ENCODE measurements at places on chromosomes 5 and 9.

- DNase-seq, result no peak
Measured at GRCh38 chr5:169051351-169051750, 249.6 kb downstream of the SLIT3 start.

DNA sequence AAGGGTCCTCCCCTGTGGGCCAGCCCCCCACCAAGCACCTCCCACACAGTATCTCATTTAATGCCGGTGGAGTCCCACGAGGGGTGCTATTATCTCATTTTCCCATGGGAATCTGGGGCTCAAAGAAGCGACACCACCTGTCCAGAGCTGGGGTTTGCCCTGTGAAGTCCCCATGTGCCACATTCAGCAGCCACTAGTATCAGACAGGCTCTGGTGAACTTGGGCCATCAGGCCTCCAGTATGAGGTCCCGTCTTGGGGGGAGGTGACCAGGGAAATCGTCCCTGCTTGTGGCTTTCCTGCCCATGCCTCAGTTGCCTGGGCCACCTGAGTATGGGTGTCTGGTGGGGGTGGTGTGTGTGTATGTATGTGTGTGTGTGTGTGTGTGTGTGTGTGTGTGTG lies 222.7 kb downstream of the PBX3 start:
- DNase-seq, result no peak

DNA sequence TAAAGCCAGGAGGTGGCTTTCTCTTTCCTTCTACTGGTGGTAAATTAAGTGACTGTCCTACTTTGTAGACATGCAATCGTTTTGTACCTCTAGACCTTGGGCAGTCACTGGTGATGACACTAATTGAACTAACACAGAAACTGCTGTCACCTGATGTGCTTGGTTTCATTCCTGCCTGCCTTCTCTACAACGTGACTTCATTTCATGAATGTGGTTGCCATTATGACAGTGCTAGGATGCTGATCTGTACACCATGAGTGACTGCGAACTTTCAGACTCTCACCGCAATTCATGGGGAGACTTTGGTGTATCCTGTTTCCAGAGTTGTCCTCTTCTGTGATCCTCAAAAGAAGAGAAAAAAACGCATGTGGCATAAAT lies 47.5 kb downstream of the UBE2QL1 start:
- no peak for DNase-seq

DNA sequence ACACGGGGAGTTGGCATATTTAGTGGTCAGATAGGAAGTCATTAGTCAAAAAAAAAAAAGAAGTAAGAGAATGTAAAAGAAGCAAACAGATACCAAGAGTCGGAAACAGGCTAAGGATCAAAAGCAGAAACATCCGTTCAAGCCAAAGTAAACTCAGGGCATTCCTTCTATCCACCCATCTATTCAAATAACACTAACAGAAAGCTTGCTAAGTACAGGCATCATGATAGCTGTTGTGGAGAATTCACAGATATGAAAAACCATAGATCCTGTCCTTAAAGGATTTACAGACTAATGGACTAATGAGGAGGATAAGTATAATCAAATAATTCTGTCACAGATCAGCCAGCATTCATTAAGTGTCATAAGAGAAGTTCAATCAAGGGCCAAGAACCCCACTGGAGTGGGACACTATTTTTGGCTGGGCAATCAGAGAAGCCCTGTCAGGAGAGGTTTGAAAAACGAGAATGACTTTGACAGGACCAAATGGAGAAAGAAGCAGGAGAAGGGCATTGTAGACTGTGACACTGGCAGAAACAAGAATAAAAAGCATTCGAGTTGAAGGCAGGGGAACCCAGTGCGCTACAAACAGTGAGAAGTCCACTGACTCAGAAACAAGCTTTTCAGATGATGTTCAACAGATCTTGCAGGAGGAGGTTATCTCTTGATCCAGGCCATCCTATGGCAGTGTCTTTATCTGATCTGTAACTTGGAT lies 154.2 kb upstream of the TSLP start:
- DNase-seq, result no peak

DNA sequence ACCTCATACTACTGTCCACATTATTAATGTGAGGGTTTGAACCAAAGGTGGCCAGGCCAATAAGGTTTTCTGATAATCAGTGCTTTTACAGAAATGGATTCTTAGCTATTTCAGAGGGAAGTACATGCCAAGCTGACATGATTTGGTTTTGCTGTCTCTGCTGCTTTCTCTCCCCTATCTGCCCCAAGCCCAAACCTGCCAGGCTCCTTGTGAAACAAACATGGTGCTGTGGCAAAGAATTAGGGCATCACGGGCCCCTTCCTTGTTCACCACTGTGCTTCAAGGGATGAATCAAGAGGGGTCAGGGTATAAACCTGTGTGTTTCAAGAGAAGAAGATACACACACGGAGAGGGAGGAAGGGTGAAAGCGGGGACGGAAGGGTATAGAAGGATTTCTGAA lies 41.3 kb upstream of the SMU1 start:
- DNase-seq, result no peak

GRCh38 chr9:70477146-70477745 lies 62.8 kb upstream of the KLF9 start:
- peak; percentile 38 for DNase-seq

- no peak for DNase-seq
Measured at GRCh38 chr5:66642538-66642937, 46.3 kb downstream of the MAST4 start.

- DNase-seq, result no peak
Measured at GRCh38 chr5:119792161-119792799, 162.9 kb downstream of the FAM170A start.

DNA sequence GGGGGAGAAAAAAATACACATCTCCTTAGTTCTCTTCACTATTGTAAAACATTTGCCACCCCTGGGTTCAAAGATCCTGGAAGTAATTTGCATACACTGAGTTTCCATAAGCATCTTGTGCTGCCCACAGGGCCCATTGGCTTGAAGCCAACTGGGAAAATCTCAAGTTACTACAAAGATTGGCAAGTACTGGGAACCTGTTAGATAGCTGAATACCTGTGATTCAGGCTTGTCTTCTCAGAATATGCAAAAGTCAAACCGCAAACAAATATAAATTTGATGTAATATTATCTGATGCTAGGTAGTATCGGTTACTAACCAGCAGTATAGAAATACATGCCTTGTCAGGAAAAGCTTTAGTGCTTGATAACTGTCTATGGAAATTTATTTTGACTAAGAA lies 156.9 kb upstream of the FST start:
- no peak for DNase-seq

- no peak for DNase-seq
Measured at GRCh38 chr9:108125625-108126024, 636.1 kb upstream of the KLF4 start.

DNA sequence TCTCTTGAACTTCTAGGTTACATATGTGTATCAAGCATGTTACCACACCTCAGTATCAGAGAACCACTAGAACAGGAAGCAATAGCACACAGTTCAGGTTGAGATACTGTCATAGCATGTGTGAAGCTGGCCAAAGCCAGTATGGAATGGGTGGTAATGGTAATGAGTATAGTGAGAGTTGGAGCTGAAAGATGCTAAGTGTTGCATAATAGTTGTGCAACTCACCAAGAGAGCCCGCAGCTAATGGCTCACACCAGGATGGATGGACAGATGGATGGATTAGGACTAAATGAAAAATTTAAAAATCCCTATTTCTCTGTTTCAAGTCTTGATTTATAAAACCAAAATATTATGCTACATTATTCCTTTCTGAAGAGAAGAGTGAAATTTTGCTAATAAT lies 53.4 kb upstream of the KCNN2 start:
- DNase-seq, result no peak

DNA sequence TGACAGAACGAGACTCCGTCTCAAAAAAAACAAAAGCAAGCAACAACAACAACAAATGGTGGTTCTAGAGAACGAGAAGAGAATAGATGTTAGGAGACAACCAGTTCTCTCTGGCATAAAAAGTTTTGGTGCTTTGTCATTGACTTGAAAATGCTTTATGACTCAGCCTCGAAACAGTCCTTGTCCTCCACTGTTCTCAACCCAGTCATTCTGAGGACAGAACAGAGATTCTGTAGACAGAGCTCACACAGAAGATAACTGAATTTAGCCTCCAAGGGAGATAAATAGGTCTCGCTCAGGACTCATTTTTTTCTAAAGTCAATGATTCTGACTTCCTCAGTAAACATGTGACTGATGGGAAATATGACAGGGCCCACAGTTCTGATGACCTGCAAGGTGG lies 76.0 kb upstream of the FSTL4 start:
- no peak for DNase-seq

GRCh38 chr5:148626081-148626613 lies 28.2 kb downstream of the HTR4 start:
- DNase-seq, result no peak
